Fibroblast of lung (primary cell): ENCODE measurements at places on chromosomes 4 and X.

GRCh38 chrX:118360429-118361125 is 14.7 kb downstream of the WDR44 start:
- DNase-seq: no peak

DNA sequence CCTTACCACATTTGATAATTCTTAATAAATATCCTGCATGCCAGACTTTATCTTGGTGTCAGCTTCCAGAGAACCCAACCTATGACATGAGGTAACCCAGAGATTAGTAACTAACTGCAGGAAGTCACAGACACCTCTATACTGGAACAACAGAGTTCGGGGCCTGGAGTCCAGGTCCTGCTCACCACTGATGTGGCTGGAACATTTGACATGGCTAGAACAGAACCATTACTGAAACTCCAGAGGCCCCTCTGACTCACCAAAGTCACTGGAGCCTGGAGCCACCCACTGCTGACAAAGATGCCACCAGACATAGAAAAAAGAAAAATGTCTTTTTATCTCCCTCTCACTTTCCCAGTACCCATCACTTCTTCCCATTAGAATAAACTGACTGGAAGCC is 403.7 kb downstream of the MID1IP1 start:
- DNase-seq: no peak

DNA sequence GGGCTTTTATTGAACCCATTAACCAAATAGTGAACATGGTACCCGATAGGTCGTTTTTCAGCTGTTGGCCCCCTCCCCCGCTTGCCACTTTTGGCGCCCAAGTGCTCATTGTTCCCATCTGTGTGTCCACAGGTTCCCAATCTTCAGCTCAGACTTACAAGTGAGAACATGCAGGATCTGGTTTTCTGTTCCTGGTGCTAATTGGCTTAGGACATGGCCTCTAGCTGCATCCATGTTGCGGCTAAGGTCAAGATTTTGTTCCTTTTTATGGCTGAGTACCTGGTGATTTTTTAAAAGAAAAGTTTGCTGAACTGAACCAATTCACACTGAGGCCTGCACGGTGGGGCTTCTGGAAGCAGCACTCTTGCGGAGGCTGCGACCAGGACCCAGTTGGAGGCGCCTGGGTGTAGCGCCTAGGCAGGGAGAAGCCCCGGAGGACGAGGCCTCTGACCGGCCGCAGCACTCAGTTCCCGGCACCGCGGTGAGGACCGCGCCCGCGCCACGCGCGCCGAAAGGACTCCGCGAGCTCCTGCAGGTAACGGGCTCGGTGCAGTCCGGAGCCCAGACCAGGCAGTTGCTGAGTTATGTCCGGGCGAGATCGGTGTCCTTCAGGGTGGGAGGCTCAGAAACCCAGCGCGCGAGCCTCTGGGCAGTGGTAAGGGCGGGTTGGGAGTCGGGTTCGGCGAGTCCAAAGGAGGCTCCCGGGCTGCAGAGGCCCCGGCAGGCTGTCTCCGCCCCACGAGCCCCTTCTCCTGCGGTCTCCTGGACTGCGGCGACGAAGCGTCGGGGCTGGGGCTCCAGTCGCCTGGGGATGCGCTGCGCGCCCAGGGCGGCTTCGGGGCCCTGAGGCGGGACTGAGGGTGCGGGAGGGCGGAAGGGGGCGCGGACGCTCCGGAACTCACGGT is 15.8 kb upstream of the SLC25A4 start:
- DNase-seq: no peak

DNA sequence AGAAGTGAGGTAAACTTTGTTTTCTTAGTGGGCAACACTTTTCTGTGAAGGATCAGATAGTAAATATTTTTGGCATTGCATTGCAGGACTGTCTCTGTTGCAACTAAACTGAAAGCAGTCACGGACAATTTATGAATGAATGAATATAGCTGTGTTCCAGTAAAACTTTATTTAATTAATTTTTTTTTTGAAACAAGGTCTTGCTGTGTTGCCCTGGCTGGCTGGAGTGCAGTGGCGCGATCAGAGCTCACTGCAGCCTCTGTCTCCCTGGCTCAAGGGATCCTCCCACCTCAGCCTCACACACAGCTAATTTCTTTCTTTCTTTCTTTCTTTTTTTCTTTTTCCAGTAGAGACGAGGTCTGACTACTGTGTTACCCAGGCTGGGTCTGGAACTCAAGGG is 15.8 kb downstream of the RBM10 start:
- no peak for DNase-seq

GRCh38 chr4:105966051-105966450 is 70.8 kb downstream of the NPNT start:
- peak; percentile 44 for DNase-seq

DNA sequence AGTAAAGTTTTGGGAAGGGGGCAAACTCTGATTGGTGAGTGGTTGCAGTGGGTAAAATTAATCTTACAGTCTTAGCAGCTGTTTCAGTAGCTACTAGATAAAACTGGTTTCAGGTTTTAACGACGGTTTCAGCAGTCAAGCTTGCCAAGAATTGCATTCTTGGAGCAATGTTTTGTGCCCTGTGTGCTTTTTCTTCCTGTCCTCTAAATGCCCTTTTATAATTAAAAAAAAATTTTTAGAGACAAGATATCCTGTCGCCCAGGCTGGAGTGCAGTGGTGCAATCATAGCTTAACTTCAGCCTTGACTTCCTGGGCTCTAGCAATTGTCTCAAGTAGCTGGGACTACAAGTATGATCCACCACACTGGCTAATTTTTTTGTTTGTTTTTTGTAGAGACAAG is 6.3 kb upstream of the PPEF2 start:
- DNase-seq: no peak

- DNase-seq: no peak
These were observed 36.0 kb upstream of the MXD4 start for GRCh38 chr4:2297606-2298531.

- DNase-seq: no peak
These were observed 52.8 kb downstream of the PDLIM5 start for GRCh38 chr4:94504545-94504944.

GRCh38 chr4:182206266-182206665 is 36.9 kb upstream of the TENM3 start:
- DNase-seq: no peak

DNA sequence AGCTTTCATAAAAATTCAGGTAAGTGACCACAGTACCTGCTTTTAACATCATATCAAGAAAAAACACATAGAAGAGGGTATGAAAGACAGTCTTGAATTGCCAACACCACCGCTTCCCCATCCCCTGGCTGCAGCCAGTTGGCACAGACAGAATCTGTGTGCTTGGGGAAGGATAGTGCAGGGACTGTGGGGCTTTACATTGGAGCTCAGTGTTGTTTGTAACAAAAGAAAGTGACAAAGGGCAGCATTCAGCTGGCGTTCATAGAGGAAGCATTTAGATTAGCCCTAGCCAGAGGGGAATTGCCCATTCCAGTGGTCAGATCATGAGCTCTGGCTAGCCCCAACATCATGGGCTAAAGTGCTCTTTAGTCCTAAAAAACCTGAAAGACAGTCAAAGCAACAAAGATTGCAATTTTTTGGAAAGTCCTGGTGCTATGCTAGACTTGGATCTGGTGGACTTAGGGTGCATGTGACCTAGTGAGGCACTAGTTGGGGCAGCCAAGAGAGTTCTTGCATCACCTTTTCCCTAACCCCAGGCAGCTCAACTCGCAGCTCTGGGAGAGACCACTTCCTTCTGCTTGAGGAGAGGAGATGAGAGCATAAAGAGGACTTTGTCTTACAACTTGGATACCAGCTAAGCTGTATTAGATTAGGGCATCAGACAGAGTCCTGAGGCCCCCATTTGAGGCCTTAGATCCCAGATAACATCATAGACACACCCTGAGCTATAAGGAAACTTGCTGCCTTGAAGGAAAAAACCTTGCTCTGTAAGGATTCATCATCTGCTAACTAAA is 1602.4 kb upstream of the ADGRL3 start:
- DNase-seq: no peak

GRCh38 chr4:40178672-40179071 is 18.2 kb upstream of the RHOH start:
- DNase-seq: no peak

DNA sequence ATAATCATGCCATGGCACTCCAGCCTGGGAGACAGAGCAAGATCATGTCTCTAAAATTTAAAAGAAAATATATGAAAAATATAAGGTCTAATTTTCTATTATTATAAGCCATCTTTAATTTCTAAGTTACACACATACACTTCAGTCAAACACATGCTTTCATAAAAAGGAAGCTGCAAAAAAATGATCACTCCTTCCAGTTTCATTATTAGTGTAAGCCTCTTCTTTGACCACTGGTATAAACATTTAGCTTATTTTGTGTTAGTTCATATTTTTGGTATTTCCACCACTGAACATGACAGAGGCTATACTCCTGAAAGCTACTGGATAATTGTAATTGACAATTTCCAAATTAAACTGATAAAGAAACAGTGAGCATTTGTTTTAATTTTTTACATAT is 163.3 kb upstream of the USP38 start:
- DNase-seq: no peak

DNA sequence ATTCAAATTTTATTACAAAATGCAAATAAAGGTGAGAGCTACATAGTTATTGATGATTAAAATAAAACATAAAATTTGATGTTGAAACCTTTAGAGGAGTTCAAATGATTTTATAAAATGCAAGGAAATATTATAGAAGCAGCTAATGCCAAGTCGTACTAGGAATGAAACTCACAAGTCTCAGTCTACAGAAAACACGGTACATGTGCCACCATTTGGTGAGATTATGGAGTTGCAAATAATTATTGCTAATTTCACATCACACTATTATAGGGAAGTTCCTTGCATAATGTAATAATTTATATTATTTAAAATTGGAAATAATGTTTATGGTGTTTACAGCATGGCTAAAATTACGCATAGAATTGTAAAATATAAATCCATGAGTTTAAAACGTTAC is 1601.7 kb upstream of the TENM3 start:
- no peak for DNase-seq

GRCh38 chr4:134551348-134551747 is 349.8 kb upstream of the PABPC4L start:
- DNase-seq: no peak

DNA sequence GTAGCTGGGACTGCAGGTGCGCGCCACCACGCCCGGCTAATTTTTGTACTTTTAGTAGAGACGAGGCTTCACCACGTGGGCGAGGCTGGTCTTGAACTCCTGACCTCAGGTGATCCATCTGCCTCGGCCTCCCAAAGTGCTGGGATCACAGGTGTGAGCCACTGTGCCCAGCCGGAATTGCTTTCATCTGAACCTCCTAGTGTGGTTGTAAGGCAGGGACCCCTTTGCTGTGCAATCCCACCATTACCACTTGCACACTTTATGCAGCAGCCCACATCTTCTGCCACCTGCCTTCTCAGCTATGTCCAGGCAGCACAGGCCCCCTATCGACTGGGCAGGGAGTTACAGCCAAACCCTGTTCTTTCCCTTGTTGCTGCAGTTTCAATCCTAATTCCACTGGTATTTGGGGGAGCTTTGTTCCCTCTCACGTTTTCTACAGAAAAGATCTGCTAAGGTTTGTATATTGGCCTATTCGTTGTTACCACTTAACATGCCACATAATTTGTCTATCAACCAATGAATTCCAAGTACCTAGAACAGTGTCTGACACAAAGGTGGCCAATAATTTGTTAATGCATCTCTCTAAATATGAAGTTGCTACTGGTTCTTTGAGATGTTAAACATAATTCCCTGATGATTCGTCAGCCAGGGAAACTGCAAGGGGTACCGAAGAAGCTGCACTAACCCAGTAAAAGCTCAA is 6.5 kb downstream of the RPL39 start:
- peak; percentile 11 for DNase-seq

DNA sequence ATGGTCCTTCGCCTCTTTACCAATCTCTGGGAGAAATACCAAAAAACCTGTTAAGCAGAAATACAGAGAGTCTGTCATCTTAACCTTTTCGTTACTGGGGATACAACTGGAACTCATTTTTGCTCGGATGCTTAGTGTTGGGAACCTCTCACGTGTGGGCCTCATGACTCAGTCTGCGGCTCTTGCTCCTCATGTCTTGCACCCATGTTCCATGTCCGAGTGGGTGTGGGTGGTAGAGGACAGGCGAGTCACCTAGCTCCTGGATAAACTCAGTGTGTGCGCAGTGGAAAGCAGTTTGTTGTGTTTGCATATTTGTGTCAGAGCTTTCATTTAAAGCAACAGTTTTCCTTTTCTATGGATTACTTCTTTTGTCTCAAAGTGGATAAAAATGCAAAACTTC is 70.6 kb downstream of the TNIP2 start:
- DNase-seq: peak; percentile 27

DNA sequence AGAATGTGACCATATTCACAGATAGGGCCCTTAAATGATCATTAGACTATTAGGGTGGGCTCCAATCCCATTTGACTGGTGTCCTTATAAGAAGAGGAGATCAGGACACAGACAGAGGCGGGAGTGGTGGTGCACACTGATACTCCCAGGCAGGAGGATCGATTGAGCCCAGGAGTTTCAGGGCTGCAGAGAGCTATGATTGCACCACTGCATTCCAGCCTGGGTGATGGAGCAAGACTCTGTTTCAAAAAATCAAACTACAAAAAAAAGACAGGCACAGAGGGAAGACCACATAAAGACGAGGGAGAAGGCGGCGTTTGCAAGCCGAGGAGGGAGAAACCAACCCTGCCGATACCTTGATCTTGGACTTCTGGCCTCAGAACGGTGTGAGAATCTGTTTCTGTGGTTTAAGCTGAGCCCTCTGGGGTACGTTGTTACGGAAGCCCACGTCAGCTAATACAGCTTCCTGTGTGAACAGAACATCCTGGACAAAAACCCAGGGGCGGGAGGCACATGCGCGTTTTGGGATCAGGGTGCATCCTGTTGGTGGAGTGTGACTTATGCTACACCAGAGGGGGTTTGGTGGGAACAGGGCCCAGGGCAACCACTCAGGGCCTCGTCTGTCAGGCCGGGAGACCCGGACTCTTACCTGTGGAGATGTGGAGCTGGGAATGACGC is 211.8 kb upstream of the PSAPL1 start:
- DNase-seq: peak; percentile 12

GRCh38 chr4:87216469-87216868 is 3.9 kb downstream of the KLHL8 start:
- no peak for DNase-seq

DNA sequence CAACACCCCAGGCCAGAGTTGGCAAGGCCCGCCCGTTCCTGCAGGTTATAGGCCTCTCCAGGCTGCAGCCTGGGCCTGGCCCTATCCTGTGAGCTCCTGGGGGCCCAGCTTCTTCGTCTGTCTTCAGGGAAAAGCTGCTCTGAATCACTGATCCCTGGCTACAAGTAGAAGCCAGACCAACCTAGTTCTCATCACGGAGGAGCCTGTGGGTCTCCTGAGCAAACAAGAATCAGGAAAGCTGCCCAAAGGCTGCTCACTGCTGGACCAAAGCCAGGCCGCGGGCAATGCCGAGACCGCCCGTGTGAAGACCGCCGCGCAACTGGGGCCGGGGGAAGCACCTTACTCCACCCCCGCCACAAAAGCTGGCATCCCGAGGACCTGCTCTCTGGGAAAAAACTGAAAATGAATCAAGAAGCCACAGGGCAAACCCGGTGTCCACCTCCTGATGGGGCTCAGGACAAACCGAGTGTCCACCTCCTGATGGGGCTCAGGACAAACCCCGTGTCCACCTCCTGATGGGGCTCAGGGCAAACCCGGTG is 12.8 kb downstream of the CTBP1 start:
- no peak for DNase-seq
